ENCODE measurements at places on chromosomes 1 and 21.

GRCh38 chr1:30727824-30728223 is 4.4 kb upstream of the MATN1 start:
- DNase-seq = no peak

DNA sequence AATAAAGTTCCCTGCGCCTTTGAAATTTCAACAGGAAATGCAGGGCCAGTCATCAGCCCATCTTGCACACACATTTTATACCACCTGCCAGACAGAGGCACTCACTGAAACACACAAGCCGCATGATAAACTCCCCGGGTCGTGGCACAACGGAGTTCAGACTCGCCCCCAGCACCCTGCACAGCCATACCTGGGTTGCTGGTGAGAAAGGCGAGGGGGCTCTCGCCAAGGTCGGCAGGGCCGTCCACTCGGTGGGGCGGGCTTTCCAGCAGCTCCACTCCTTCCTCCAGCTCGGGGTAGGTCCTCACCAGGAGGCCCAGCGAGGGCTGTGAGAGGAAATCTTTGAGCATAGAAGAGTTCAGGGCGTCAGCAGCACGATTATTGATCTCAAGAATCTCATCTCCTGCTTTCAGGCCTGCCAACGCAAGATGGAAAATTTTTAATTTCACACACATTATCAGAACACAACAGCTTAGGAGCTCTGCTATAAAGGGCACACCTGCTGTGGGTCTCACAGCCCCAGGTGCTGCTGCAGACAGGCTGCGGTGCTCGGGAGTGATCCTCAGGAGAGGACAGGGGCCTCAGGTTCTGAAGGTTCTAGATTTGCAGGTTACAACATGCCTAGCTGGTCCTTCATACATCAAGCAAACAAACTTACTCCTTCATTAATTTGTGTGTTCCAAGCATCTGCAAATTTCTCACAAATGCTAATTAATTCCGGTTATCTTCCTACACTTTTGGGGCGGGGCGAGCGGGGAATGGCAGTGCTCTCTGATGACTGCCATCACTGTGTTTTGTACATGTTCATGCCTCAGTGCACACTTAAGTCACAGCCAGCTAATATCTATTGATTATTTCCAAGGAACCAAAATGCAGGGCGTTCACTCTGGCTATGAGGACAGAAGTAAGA is 144.2 kb upstream of the KRTAP19-8 start:
- DNase-seq = peak; percentile 19

- no peak for DNase-seq
These were observed 56.3 kb upstream of the GPR153 start for GRCh38 chr1:6317098-6317760.

- DNase-seq = no peak
These were observed 3.5 kb upstream of the SH3BGRL3 start for GRCh38 chr1:26276432-26276838.

- DNase-seq = no peak
These were observed 297.0 kb downstream of the DISC1 start for GRCh38 chr1:231923491-231924041.

DNA sequence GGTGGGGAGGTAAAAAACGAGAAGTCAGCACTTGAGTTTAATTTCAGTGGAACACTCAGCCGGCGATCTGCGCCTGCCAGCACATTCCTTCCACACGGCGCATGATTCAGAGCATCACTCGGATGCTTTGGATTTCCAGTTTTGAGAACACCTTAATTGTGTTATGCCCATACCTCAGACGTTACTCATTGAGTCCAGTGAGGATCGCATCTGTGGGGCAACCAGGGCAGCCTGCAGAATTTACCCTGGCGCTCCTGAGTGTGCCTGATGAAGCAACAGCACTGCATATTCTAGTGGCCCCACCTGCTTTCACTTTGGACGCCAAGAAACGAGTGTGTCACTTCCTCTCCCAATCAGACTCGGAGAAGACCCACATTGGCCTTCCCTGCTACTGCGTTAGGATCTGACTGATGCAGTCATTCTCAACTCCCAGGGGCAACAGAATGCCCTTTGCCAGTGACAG is 19.9 kb downstream of the FAM89A start:
- DNase-seq = no peak
